ENCODE measurements at places on chromosomes 6 and 20.

- DNase-seq, result no peak
Observed at GRCh38 chr6:3471286-3471685, 14.4 kb upstream of the SLC22A23 start.

GRCh38 chr6:90458353-90459224 lies 128.3 kb downstream of the MAP3K7 start:
- DNase-seq, result no peak

DNA sequence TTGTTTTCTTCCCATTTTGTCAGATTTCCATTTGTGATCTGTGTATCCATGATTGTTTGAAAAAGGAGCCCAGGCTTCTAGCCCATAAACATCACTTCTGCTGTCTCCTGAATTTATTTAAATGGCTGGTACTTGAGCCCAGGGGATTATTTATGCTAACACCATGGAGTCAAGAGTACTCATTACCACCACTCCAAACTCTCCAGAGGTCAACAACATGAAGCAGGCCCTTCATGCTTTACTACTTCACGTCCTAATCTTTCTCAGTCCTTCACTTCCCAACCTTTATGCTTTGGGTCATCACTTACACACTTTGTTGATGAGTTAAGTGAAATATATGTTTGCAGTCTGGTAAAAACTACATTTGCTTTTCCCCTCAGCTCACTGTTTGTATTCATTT lies 247.8 kb downstream of the BMP2 start:
- DNase-seq, result no peak

- DNase-seq, result no peak
Observed at GRCh38 chr20:62583424-62583920, 58.8 kb upstream of the SLCO4A1 start.

GRCh38 chr6:158026901-158027589 lies 45.4 kb downstream of the SYNJ2 start:
- DNase-seq, result no peak

DNA sequence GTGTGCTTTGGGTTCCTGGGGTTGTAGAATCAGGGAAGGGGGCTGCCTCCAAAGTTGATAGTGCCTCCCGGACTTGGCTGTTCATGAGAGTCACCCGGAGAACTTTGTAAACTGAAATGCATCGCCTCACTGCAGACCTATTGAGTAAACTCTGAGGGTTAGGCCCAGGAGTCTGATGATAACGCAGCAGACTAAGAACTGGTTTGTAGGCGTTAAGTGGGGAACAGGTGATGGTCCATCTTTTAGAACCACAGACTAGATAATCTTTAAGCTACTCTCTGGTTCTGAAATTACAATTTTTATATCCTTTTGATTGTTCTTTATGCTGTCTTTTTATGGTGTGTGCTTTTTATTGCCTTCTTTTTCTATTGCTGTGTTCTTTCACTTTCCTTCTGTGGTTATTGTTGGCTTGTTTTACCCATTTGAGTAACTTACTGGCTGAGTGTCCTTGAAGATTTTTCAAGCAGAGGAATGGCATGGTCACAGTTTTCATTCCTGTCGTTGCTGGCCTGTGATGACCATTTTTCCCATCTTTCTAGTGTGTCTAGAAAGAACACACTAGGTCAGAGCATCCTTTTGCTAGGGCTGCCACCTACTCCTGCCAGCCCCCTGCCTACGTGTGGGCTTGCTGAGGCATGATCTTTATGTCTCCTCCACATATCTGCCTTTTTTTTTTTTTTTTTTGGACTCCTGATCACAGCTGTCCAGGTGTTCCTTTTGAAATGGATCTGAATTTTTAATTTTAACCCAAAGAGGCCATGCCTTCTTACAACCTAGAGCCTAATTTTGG lies 30.9 kb downstream of the LRRC1 start:
- DNase-seq, result no peak

GRCh38 chr6:116512111-116512559 lies 696 bp downstream of the CALHM5 start:
- DNase-seq, result no peak

GRCh38 chr6:140909156-140909555 lies 1223.6 kb upstream of the GJE1 start:
- DNase-seq, result no peak

DNA sequence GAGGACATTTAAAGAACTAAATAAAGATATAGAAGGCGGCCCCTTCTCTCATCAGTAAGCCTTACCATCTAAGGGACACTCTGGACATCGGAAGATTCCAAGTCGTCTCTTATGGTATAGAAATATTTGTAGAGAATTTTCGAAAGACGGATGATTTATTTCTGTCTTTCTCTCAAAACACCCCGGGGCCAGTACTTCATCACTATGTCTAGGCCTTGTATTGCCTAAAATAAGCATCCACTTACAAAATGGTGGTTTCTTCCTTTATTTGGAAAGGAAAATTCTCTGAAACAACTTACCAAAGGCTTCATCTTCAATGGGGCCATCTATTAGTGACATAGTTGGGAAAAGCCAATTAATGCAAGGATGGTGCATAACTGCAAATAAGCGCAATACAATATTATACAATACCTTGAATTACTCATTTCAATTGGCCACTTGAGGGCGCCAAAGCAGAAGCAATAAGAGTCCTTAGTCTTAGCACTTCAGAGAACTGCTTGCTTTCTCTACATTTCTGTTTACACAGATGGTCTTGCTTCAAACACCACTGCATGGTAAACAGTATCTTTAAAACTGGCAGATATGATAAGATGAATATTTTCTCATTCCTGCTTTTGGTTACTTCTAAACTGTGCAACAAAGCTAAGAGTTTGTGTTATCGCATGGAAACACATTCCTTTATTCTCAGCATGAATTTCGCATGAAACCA lies 113.2 kb downstream of the VIP start:
- DNase-seq, result peak; percentile 32

DNA sequence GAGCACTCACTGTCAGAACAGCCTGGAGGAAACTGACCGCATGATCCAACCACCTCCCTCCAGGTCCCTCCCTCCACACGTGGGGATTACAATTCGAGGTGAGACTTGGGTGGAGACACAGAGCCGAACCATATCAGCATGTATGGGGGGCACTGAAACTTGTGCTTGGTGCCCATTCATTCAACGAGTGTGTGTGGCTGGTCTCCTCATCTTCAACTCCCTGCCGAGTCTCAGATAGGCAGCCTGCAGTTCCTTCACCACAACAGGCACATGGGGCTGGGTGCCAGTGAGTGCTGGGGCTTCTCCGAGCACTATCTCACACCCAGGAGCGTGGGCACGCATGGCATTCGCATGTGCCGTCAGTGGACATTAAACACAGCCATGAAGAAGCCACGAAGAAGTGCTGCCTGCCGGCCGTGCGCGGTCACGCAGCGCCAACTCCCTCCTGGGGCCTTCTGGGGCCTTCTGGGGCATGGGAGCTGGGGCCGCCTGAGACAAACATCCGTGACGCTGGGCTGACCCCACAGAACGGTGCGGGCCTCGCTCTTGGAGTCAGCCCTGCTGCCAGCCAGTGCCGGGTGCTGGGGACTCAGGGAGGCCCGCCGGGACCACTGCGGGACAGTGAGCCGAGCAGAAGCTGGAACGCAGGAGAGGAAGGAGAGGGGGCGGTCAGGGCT lies 714 bp upstream of the RTEL1 start:
- DNase-seq, result no peak

GRCh38 chr6:149259753-149260152 lies 57.8 kb upstream of the TAB2 start:
- no peak for DNase-seq

DNA sequence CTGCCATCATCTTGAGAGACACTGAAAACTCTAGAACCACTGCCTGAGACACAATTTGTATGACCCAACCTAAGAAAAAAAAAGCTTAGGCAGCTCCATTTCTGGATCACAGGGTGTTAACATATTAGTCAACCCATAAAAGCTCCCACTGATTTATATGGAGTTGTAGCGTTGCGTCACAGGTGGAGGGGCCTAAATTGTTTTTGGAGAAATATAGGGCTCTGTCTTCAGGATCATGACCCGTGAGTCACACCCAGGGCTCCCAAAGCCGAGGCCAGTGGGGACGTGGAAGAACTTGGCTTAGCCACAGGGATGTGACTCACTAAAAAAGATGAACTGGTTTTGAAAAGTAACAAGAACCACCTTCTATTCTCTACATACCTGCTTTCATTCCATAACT lies 116.5 kb upstream of the BMP2 start:
- DNase-seq, result no peak

DNA sequence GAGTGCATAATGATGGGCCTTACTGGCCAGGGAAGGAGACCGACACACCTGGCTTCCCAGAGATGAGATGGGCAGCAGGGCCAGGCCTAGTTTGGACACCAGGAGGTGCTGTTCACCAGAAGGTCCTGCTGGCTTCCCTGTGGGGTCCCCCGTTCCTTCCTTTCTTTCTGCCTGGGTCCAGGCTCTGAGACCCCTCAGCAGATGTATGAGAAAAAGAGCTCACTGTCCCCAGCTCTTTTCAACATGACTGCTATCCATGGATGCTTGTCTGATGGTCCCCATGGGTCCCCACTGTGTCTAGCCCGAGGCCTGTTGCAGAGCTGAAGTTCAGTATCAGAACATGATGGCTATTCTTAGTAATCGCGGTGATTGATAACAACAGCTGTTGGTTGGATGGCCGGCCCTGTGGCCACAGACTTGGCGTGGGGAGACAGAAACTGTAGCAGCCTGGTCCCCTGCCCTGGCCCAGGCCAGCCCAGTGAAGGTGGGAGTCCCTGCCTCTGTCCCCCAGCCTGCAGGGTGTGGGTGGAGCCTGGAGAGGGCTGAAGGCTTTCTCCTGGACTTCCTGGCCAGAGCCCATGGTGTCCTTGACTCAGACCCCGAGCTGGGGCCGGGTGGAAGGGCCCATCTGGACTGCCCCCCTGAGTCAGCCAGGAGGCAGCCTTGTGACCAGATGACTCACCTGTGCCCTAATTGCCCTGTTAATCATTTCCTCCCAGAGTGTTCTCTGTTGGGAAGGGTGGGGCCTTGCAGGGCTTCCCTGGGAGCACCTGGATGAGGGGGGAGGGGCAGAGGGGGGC lies 9.9 kb upstream of the BAK1 start:
- no peak for DNase-seq

GRCh38 chr20:25054096-25054820 lies 3.7 kb downstream of the ACSS1 start:
- DNase-seq, result no peak

- peak; percentile 10 for DNase-seq
Observed at GRCh38 chr6:163525926-163526325, 111.4 kb downstream of the QKI start.

DNA sequence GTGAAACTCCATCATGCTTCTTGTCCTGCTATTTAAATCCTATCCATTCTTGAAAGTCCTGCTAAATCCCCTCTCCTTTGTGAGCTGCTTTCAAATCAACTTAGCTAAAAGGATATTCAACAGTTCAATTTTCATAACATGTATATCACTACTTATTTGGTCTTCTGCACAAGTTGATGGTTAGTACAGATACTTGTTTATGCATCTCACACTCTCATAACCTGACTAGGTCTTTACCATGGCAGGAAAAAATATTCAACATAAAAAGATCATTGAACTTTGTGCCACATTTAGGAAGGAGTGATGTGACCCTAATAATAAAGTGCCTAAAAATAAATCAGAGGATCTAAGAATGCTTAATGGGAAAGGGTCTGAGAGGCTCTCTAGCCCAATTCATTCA lies 148.2 kb downstream of the RALGAPA2 start:
- no peak for DNase-seq

- DNase-seq, result no peak
Observed at GRCh38 chr6:143295932-143296331, 154.6 kb downstream of the ADAT2 start.

- DNase-seq, result no peak
Observed at GRCh38 chr6:3446184-3446583, 10.7 kb downstream of the SLC22A23 start.

DNA sequence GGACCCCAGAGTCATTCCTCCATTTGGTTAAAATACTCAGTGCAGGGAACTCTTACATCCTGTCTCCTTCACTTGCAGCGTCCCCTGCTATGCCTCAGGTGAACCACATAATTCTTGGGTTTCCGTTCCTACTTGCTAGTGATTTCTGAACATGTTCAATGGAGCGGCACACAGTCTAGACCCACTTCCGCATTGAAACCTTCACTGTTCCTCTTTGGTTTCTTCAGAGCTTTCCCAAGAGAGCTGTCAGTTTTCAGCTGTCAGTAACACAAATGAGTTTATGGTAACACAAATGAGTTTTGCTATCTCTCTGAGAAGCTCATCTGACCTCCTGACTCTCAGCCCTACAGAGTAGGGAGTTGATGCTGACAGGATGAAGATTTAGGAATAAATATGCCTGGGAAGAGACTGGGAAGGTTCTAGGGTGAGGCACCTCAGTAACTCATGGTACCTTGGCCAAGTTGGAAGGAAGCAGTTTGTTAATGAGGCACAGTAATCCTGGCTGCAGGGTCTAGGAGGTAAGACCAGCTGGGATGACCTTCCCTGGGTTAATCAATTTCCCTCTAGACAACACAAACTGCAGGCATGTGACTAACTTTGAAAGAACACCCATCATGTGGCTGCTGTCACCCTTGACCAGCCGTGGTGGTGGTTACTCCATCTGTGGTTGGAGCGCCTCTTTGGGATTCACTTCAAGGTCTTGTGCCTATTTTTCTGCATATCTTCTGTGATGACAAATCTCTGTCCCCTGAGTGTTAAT lies 5.4 kb downstream of the SYS1 start:
- DNase-seq, result no peak

GRCh38 chr6:131597446-131597845 lies 24.4 kb downstream of the ARG1 start:
- DNase-seq, result no peak

DNA sequence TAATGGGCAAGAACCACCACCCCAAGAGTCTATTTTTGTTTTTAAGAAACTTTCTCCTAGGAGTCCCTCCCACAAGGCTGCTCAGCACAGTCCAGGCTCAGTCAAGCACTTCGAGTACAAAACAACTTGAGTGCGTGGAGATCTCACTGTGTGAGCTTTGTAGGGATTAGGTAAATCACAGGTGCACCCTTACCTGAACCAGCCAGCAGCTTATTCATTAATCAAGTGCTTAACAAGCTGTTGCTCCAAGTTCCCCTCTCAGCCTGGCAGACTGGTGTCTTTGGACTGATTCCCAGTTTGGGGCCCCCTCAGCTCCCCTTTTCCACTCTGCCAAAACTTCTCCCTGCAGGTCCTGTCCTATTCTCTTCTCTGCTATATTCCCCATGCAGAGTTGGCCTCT lies 133.1 kb downstream of the LY86 start:
- no peak for DNase-seq

Data from fibroblast of skin of left biceps (primary cell).